ENCODE measurements at places on chromosomes 6 and 20.

GRCh38 chr6:128311944-128312570 lies 208.3 kb downstream of the PTPRK start:
- no peak overlapping the region for H3K4me3 ChIP-seq
- no peak overlapping the region for H3K27ac ChIP-seq
- no peak for DNase-seq
- H3K27me3 ChIP-seq: no peaks in the 10 kb centered on the region
- no peaks in the 10 kb centered on the region for H3K36me3 ChIP-seq

- H3K36me3 ChIP-seq: peaks cover 22% of the 10 kb centered on the region
- peaks cover 47% of the 10 kb centered on the region for H3K4me1 ChIP-seq
- H3K27ac ChIP-seq: peak overlapping the region; percentile 89
These were observed 859 bp downstream of the PPP1R10 start for GRCh38 chr6:30615958-30616810.

DNA sequence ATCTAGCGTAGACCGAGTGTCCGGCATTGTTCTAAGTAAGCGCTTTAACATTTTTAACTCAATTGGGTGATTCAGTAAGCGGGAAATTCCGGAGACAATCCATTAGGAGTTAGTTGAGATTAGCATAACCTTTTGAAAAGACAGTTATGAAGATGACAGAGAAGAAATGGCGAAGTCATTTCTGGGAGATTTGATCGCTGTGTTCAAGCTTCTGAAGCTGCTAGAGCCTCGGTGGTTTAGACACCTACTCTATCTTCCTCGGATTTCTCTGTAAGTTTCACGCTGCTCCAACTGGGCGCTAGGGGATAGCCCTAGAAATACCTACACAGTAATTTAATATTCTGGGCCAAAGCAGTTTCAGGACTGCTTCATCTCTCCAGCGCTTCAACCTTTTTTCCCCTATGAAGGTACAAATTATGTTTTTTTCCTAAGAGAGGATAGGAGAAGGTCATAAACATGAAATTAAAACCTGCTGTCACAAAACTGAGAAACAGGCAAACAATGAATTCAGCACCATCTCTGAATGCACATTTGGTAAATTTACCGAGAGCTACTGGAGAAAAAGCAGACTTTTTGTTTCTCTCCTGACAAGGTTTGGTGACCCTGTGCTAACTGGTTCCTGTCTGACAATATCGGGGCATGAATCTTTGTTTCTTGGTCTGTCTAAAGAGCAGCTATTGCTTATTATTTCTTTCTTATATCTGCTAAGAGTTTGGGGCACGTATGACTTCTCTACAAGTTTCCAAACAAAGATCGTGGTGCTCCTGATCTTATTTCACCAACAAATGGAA lies 22.4 kb downstream of the ZNF311 start:
- no peaks in the 10 kb centered on the region for H3K4me1 ChIP-seq
- no peak for DNase-seq
- H3K27ac ChIP-seq: peak overlapping the region; percentile 84

GRCh38 chr20:53652090-53652858 lies 58.6 kb upstream of the ZNF217 start:
- H3K36me3 ChIP-seq: no peaks in the 10 kb centered on the region
- H3K4me1 ChIP-seq: peaks cover 9% of the 10 kb centered on the region
- H3K4me3 ChIP-seq: no peak overlapping the region
- peak overlapping the region; percentile 42 for H3K27ac ChIP-seq
- no peak for DNase-seq

DNA sequence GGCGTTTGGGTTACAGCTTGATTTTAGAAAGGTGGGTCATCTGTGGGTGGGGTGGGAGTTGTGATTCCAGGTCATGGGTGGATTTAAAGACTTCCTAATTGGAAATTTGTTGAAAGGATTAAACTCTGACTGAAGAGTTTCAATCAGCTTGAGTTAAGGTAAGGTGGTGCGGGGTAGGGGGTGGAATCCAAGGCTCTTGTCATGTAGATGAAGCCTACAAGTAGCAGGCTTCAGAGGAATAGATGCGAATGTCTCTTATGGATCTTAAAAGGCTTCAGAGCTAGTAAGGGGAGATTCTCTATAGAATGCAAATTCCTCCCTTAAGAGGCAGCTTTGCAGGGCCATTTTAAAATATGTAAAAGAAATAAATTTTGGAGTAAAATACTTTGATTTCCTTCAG lies 645.3 kb downstream of the FRK start:
- H3K4me1 ChIP-seq: no peaks in the 10 kb centered on the region
- no peak overlapping the region for H3K4me3 ChIP-seq
- no peaks in the 10 kb centered on the region for H3K36me3 ChIP-seq
- DNase-seq: no peak
- no peaks in the 10 kb centered on the region for H3K27me3 ChIP-seq

GRCh38 chr20:924639-925038 lies 8.5 kb upstream of the ANGPT4 start:
- no peaks in the 10 kb centered on the region for H3K27me3 ChIP-seq
- no peak overlapping the region for H3K4me3 ChIP-seq
- H3K36me3 ChIP-seq: no peaks in the 10 kb centered on the region
- H3K27ac ChIP-seq: no peak overlapping the region
- DNase-seq: no peak
- no peaks in the 10 kb centered on the region for H3K4me1 ChIP-seq

GRCh38 chr6:152118678-152119077 lies 311.2 kb downstream of the ESR1 start:
- H3K36me3 ChIP-seq: no peaks in the 10 kb centered on the region
- no peaks in the 10 kb centered on the region for H3K27me3 ChIP-seq
- H3K4me3 ChIP-seq: no peak overlapping the region

- H3K27ac ChIP-seq: no peak overlapping the region
- H3K36me3 ChIP-seq: no peaks in the 10 kb centered on the region
- DNase-seq: no peak
- H3K4me3 ChIP-seq: no peak overlapping the region
- H3K27me3 ChIP-seq: peaks cover 9% of the 10 kb centered on the region
- peaks cover 14% of the 10 kb centered on the region for H3K4me1 ChIP-seq
These were observed 1.3 kb upstream of the DOK5 start for GRCh38 chr20:54474046-54474445.

DNA sequence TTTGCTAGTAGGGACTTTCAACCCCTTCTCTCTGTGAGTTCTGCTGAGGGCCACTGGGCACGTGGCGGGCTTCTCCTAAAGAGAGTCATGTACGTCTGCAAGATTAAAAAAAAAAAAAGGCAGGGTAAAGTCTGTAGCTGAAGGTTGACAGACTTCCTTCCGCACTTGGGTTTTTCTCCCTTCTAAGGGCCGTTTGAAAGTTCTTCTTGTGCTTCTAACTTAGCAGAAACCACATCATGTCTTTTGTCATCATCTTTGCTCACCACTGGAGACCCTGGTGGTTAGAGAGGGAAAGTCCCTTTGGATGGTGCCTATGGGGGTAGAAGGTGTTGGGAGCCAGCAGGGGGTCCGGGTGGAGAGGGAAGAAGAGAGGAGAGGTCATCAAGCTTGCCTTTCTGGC lies 31.4 kb downstream of the PRDM1 start:
- H3K36me3 ChIP-seq: no peaks in the 10 kb centered on the region
- no peak for DNase-seq
- H3K4me1 ChIP-seq: no peaks in the 10 kb centered on the region
- H3K27ac ChIP-seq: no peak overlapping the region
- H3K27me3 ChIP-seq: no peaks in the 10 kb centered on the region
- no peak overlapping the region for H3K4me3 ChIP-seq
